ENCODE measurements at places on chromosomes 5 and 9.

DNA sequence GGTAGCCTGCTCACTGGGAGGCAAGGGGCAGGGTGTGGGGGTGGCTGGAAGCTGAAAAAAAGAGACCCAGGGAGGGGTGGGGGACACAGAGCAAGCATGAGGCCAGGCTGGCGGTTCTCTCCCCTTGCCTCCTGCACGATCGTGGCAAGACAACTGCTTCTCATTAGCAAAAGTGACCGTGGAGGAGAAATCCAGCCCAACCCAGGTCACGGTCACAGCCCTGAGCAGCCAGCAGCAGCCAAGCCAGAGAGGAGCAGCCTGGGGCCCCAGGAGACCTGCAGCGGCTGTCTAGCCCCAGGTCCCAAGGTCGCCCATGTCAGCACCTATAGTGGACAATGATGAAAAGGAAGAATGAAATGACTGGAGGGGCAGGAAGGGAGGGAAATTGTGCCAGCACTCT, 89.1 kb downstream of the NRG2 start:
- no peak for DNase-seq

DNA sequence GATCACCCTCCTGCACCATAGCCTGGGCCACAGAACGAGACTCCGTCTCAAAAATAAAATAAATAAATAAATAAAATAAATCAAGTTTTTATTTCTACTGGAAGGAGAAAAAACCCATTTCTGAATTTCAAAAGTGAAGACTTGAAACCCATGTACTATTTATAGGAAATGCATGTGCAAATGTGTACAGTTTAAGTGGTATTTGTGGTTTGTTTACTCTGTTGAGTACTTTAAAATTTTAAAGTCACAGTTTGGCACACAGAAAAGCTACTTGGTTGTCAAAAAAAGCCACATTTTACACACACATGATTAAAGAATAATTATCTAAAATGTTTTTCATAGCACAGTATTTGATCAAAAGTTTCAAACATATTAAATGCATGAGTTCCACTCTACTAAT, 43.6 kb downstream of the NR3C1 start:
- DNase-seq = no peak

GRCh38 chr5:170302653-170303501, 5.3 kb upstream of the LCP2 start:
- DNase-seq = peak; percentile 84

DNA sequence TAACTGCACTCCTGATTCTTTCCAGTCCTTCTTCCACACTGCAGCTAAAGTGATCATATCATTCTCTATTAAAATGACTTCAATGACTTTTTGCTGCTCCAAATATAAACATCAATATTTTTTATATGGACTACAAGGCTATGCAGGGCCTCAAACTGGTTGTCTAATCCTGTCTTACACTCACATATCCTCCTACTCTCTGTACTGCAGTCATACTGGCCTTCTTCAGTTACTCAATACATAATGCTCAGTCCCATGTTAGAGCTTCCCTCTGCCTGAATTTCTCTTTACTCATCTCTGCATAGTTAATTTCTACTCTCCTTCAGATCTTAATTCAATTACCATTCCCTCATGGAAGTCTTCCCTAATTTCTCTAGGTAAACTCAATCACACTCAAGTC, 3.4 kb downstream of the MEIKIN start:
- DNase-seq = no peak

DNA sequence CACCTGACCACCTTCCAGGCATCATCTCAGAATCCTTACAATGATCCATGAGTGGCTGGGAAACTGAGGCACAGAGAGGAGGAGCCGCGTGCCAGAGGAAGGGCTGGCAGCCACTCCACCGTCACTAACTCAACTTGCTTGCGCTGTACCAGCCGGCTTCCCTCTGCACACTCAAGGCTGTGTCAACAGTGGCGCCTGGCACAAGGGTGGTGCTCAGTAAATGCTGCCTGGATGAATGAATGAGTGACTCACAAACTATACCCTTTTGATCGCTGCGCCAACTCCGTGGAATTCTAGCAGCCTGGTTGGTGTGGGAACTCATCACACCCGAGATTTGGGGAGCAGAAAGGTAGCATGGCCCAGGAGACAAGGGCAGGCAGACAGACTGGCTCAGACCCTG, 21.9 kb downstream of the PRRX2 start:
- DNase-seq = no peak

DNA sequence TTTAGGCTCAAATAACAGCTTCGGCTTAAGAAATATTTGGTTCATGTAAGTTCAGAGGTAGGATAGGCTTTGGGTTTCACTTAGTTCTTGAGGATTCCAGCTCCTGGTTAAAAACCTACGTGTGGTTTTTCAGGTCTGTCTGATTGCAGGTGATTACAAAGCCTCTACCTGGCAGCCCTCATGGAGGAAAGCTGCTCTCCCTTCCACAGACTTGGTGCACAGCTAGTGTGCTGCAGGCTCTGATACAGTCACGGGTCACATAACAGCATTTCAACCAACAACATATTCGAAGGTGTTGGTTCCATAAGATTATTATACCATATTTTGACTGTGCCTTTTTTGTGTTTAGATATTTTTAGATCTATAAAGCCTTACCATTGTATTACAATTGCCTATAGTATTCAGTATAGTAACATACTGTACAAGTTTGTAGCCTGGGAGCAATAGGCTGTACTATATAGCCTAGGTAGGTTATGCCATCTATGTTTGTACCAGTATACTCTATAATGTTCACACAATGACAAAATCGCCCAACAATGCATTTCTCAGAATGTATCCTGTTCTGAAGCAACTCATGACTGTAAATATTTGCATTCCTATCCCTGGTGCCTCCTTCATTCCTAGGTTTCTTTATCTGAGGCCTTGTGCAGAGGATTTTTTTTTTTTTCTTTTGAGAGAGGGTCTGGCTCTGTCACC, 8.0 kb upstream of the DCP2 start:
- DNase-seq = no peak

Data from KG1 (cell line).